ENCODE measurements at places on chromosomes 11 and 22.
A peak's percentile ranks its signal among the peaks of the same experiment; 100 is the strongest.

GRCh38 chr11:120399307-120399706, 63.1 kb downstream of the ARHGEF12 start:
- DNase-seq: no peak

GRCh38 chr11:83174008-83174407, 17.1 kb downstream of the PCF11 start:
- DNase-seq: no peak

DNA sequence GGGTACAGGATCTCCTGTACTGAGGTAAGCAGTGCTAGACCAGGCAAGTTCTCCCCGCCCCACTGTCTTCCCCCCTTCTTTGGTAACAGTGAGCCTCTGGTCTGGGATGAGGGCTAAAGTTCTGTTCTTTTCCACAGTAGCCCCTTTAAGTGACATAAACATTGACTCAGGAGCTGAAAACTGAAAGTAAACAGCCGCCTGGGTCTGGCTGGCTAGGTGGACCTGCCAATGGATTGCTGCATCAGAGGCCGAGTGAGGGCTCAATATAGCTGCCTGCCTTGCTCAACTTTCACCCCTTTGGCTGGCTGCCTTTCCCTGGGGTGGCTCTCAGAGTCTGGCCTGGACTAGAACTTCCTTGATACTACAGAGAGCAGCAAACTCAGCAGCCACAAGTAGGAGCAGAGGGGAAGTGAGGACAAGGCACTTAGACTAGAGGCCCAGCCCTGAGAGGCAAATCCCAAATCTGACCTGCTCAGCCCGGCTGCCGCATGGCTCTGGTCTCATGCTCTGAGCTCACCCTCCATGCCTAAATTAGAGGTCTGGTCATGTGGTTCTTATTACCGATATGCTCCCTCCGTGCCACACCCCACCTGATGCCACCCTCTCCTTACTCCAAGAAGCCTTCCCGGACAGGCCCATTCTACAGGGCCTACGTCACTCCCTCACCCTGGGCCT, 9.6 kb upstream of the UCP3 start:
- no peak for DNase-seq

- no peak for DNase-seq
Measured at GRCh38 chr11:33879375-33879774, 12.5 kb downstream of the LMO2 start.

GRCh38 chr11:64559351-64560138, 31.5 kb upstream of the SLC22A12 start:
- no peak for DNase-seq

- DNase-seq: no peak
Measured at GRCh38 chr11:11010624-11011127, 152.8 kb upstream of the ZBED5 start.

GRCh38 chr22:40659166-40659565, 20.1 kb upstream of the MCHR1 start:
- no peak for DNase-seq

- DNase-seq: no peak
Measured at GRCh38 chr11:85751724-85752123, 59.2 kb downstream of the SYTL2 start.

DNA sequence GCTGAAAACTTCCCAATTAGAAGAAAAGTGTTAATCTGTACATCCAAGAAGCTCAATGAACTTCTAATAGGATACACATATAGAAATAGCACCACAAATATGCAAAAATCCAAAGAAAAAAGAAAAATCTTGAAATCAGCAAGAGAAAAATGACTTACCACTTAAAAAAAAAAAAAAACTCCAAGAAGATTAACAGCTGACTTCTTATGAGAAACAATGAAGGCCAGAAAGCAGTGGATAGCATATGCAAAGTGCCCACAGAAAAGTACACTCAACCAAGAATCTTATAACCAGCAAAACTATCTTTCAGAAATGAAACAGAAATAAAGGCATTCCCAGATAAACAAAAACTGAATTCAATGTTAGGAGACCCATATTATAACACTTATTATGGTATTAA, 29.9 kb upstream of the OR5B12 start:
- DNase-seq: no peak

DNA sequence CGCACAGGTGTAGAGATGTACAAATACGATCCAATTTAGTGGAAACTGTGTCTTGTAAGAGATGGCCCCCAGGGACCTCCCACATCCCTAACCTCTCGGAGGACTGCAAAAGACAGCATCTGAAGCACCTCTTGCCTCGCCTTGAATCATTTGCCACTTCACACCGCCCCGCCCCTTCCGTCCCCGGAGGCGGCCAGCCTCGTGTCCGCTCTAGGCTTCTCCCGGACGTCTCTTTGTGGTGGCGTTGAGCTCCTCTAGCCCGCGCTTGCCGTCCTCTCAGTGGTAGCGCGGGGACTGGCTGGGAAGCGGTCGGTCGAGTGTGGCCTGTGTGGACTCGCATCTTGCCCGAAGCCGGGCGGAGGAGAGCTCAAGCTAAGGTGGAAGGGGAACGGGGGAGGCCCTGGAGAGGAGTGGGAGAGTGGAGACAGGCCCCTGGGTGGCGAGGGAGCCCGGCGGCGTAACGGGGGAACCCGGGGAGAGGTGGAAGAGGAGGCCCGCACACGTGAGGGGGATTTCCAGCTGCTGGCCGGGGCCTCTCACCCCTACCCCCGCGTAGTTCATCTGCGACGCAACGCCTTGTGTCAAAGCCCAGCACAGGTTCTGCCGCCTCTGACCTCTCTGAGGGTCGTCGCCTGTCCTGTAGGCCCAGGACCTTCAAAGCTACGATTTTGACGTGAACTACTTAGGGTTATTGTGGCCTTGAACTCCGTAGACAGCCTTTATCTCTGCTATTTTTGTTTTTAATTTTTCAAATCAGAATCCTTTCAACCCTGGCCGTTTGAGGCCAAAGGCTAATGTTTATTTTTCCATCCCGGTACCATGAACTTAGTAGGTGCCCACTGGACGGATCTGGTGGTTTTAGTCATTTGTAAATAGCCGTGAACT, at the start of gene ARL14EP:
Gene ARL14EP (plus strand): TSS at position 279 of the 885 bp plus-strand sequence. CDS start 7,845 bp downstream, outside the sequence.
- DNase-seq: peak; percentile 84
